Activated T-helper 1 cell treated with Interleukin-2 at 50 U/mL for 16 hours (primary cell): ENCODE measurements at places on chromosomes 4 and X.

DNA sequence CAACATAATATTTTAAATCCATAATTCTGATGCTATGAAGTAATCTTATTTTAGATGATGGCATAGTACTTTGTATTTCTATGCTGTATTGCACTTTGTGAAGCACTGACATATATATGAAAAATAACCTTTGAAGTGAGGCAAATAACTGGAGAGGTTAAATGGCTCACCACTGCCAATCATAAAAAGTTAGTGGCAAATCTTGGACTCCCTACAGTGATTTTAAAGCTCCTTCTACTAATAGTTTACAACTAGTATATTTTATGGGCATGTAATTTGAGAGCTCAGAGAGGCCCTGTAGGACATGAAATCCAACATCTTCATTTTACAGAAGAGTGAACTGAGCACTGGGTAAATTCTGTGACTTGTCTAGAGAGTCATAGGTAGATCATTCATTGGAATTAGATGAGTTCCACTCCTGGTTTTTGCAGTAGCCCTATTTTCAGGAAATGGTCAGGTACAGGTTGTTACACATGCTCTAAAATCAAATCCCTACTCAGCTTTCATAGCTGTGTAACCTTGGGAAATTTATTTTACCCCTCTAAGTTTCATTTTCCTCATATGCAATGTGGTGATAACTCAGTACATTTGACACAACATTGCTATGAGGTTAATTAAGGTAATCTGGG, 804 bp upstream of the GC start:
- no peak for DNase-seq

DNA sequence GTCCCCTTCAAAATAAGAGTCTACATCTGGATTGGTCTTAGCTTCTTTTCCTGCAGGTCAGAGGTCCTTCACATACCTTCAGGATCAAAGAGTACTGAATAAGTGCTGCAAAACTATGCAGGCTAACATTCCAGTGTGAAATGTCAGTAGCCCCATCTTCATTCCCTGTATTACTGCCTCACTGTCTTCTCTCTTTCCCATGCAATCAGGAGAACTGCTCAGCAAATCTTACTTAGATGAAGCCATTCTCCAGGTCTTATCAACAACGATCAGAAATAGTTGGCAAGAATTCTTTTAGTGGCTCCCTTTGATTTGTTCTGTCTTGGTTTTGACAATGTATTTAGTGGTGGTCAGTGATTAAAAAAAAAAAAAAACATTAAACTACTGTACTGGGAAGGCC, 26.0 kb upstream of the IQCM start:
- DNase-seq: no peak

GRCh38 chrX:97691901-97692455, 808.3 kb downstream of the RPA4 start:
- DNase-seq: no peak

- DNase-seq: no peak
These were observed 48.4 kb upstream of the SLC7A3 start for GRCh38 chrX:70979136-70979762.

GRCh38 chr4:88585917-88586316, 6.4 kb upstream of the HERC3 start:
- DNase-seq: no peak

DNA sequence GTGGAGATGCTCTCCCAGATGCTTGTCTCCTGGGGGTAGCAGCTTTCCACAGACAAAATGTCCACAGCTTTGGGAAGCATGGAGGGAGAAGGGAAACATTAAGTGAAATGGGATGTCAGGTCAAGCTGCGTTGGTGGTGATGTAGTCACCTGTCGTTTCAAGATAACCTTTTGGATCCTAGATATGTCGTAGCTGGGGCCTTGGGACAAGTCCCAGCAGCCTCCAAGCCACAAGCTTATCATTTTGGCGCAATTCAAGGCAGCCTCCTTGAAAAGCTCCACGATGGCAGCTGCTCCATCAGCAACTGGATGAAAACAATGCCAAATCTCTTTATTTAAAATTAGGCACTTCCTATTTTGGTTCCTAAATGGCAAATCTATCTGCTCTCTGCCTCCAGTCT, 52.0 kb downstream of the RTL9 start:
- no peak for DNase-seq

DNA sequence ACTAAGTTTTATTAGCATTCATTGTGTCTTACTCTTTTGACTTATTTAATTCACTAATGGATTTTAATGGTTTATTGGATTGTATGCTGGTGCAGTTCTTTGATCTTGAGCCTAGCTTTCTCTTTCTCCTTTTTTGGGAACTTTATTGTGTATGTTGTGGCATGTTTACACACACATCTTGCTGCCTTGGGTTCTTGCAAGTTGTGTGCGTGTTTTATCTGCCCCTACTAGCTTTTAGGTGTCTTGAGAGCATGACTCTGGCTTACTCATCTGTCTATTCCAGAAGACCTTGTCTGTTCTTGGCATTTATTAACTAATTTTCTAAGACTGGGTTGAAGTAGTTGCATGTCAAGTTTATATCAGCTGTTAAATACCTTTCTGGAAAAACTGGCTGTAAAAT, 2.7 kb downstream of the TMEM165 start:
- DNase-seq: no peak

- DNase-seq: no peak
These were observed 1.1 kb upstream of the TRMT10A start for GRCh38 chr4:99564921-99565320.

DNA sequence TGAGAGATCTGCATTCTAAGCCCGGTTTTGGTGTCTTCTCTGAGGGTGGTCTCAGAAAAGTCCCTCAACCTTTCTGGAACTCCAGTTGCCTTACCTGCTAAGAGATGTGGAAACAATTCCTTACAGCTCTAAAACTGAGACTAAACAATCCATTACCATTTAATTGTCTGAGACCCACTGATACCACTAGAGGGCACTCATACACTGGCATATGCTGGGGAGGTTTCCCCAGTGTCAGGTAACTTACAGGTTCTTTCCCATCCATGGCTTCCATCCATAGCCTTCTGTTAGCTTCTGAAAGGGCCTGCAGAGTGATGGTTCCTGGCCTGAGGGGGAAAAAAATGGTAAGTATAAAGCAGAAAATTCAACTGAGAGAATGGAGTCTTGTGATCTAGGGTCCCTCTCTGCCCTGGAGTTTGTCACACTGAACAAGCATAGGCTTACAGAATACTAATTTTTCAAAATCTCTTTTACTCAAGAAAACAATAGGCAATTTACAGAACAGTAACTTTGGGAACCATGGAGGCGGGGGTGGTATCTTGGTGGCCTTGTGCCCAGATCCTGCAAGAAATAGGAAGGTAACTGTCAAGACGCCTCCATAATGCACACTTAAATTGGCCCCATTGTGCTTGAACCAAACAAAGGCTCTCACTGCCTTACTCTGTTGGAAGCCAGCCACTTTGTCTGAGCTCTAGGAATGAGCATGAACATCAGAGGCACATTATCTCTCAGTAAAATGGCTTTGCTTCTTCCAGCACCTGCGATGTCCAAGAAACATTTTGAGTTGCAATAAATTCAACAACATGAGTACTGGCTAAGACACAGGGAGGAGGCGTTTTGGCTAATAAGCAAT, 236.1 kb downstream of the OPHN1 start:
- no peak for DNase-seq

DNA sequence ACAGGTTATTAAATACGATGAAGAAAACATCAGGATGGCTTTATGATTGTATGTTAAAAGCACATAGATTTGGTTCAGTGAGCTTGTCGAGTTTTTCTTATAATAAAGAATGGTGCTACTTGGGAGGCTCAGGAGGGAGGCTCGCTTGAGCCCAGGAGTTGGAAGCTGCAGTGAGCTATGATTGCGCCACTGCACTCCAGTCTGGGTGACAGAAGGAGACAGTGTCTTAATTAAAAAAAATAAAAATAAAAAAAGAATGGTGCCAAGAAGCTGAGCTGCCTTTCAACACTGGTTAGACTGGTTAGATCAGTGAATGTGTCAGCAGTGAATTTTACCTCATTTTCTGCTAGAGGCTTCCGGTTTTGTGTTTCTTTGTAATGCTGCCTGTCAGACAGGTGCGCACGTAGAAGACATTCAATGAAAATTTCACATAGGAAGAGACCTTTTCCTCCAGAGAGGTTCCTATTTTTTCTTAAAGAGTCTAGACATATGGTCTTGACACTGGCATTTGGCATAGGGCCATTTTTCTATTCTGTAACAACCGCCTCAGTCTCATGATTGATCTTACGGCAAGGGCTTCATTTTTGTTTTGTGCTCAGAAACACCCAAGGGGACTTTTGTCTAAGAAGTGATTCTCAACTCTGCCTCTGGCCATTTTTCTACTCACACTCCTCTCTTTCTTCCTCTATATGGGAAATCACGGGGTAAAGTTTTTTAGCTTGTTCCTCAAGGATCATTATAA, 15.0 kb upstream of the ARSF start:
- DNase-seq: no peak

- DNase-seq: no peak
These were observed 1.6 kb downstream of the APBB2 start for GRCh38 chr4:41212616-41213203.

DNA sequence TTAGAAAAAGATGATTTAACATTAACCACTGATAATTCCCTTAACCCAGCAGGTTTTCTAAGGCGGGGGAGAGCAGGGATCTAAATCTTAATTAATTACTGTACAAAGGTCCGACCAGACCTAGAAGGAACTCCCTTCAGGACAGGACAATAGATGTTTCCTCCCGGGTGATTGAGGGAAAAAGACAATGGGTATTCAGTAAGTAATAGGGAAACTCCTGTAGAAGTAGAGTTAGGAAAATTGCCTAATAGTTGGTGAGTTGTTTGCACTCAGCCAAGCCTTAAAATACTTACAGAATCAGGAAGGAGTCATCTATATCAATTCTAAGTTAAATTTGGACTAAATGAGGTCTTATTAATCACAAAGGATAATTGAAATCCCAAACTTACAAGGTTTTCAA, 5.8 kb upstream of the SRD5A3 start:
- DNase-seq: no peak

- DNase-seq: no peak
These were observed 9.8 kb downstream of the GUCY1A1 start for GRCh38 chr4:155676430-155676825.

- DNase-seq: no peak
These were observed 101.1 kb downstream of the ATP8A1 start for GRCh38 chr4:42555828-42556227.

DNA sequence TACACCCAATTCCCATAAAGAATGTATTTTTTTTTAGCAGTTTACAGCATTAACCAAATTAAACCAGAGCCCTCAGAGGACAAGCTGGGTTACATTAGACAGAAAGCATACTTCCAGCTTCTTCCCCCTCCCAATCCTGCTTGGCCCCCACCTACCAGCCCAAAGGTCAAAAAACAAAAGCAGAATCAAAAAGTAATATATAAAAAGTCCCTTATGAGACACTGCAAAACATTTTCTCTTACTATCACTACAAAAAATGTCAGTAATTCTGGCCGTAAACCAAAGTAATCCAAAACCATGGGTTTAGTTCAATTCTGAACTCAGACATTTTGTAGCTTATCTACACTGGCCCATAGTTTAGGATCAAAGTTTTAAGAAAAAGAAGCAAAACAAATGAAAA, 38.0 kb downstream of the APBB2 start:
- no peak for DNase-seq

DNA sequence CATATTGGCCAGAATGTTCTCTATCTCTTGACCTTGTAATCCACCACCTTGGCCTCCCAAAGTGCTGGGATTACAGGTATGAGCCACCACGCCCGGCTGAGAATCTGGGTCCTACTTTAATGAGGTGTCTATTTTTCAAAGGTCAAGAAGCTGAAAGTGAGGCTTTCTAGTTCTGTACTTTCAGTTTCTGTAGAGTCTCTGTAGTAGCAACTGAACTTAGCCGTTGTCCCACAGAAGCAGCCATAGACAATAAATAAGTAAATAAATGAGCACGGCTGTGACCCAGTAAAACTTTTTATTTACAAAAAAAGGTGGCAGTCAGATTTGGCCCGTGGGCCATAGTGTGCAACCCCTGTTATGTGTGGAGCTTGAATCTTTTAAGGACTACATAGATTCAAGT, 92.0 kb downstream of the FNIP2 start:
- no peak for DNase-seq

GRCh38 chr4:54230484-54231418, 1.7 kb downstream of the PDGFRA start:
- DNase-seq: no peak

- no peak for DNase-seq
These were observed 278.4 kb upstream of the AGTR2 start for GRCh38 chrX:115892056-115892708.

- DNase-seq: no peak
These were observed 48.9 kb downstream of the ATP11C start for GRCh38 chrX:139883984-139884383.

GRCh38 chrX:77455437-77455836, 8.2 kb downstream of the FGF16 start:
- DNase-seq: no peak

DNA sequence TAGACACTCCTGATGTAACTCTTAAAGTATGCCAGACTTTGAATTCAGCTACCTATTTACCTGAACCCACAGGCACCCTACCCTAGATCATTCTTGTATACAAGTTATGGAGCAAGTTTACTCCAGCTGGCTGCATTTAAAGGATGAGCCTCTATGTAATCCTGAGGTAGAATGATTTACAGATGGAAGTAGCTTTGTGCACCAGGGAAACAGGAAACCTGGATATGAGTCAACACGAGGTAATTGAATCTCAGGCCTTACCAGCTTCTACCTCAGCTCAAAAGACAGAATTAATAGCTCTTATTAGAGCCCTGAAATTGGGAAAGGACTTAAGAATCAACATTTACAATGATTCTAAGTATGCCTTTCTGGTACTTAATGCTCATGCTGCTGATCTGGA, 119.8 kb downstream of the AGTR2 start:
- DNase-seq: no peak

DNA sequence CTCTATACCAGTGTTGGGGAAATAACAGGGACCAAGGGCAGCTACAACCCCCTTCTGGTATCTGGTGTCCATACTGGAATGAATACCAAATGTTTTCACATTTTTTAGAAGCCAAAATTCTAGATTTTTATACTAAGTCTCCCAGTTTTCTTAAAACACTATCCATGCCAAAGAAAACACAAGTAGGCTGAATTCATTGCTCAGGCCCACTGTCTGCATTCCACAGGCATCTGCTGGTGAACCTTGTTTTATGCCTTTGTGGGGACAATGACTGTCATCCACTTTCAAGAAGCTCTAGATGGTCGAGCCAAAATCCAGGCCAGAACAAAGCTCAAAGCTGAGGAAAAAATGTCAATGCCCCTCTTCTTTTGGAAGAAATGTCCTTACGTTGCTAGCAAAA, 213.4 kb upstream of the RASGEF1B start:
- DNase-seq: no peak
